ENCODE measurements at places on chromosomes 6 and 20.
A peak's percentile ranks its signal among the peaks of the same experiment; 100 is the strongest.

DNA sequence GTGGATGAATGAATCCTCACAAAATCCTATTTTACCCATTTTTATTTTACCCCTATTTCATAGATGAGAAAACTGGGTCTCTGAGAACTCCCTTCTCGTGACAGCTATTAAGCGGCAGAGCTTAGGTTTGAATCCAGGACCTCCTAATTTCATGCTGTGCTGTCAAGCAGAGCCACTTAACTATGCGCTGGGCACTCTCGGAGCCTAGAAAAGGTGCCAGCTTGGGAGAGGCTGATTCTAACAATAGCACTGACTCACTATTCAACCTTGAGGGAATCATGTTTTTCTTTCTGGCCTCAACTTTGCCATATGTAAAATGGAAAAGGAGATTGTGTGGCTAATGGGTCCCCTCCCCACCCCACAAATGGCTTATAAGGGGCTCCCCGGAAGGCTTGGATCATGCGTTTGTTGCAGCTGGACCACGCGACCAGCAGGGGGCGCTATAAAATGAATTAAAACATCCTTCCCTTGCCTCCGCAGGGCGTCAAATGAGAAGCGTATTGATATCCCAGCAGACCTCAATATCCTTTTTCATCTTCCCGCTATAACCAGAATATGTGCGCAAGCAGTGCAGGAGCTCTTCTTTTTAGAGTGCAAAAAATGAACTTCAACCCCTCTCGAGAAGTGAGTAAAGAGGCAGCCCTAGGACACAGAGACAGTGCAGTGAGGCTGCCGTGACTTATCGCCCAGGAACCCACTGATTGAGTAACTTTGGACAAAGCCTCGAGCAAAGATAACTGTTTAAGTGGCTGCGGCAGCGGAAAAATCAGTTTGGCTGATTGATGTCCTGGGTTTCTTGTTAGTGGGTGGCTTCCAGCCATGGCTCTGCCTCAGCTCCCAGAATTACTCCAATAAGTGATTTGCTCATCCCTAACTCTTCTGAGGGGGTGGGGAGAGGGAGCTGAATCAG, 12.8 kb upstream of the PDYN start:
- peak; percentile 17 for DNase-seq

- peak; percentile 50 for DNase-seq
These were observed 19.2 kb downstream of the CHMP4B start for GRCh38 chr20:33830371-33830770.

DNA sequence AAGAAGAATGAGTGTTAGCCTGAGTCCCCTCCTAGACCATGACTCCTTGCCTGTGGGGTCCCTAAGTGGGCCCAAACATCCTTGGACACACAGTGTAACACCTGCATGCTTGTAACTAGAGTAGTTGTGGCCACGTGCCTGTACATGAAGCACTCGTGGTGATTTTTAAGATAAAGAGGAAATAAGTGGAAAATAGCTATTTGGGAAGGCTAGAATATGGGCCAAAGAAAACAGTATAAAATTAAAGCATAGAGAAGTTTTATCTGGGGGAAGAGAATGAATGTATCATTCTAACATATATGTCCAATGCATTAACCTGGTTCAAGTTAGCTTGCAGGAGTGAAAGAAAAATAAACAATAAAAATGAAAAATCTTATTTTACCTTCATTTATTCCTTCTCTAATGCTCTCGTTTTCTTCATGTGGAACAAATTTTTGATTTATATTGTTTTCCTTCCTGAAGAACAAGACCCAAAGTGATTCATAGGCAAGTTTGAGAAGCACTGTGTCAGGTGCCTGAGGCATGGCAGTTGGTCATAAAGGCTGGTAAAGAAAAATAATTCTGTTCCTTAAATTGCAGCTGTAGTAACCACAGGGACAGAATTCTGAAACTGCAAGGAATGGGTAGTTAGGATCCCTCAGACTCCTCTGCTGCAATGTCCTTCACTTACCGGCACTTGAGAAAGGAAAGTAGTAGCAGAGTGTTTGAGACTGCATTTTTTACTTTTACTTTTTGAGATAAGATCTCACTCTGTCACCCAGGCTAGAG, 8.5 kb upstream of the CST3 start:
- no peak for DNase-seq

GRCh38 chr6:42315991-42316970, 98.6 kb upstream of the MRPS10 start:
- DNase-seq, result peak; percentile 69

GRCh38 chr6:129485746-129486145, 224.2 kb downstream of the ARHGAP18 start:
- no peak for DNase-seq

GRCh38 chr6:143506620-143507019, 4.9 kb downstream of the FUCA2 start:
- DNase-seq, result no peak

DNA sequence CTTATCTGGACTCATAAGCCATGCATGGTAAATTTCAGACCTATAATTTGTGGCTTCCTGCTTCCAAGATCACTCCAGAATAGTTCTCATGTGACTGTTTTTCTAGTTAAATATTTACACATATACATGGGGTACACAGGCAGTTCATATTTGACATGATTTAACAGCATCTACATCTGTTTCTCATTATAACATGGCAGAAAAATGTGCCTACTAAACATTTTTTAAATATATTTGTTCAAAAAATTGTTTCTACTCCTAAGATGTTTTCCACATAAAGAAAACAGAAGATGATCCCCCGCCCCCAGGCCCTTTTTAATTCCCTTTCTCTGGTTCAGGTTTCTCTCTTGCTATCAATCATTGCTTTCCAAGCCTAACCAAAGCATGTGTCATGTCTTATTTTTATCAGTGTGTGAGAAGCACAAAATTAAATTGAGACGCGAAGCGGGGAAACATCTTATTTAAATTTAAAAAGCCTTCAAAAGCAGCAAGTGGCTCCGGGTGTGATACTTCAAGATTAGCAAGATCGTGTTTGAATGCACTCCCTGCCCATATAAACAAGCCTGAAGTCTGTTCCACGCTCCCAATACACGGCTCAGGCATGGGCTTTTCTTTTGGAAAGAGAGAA, 37.3 kb downstream of the IPCEF1 start:
- DNase-seq, result no peak

DNA sequence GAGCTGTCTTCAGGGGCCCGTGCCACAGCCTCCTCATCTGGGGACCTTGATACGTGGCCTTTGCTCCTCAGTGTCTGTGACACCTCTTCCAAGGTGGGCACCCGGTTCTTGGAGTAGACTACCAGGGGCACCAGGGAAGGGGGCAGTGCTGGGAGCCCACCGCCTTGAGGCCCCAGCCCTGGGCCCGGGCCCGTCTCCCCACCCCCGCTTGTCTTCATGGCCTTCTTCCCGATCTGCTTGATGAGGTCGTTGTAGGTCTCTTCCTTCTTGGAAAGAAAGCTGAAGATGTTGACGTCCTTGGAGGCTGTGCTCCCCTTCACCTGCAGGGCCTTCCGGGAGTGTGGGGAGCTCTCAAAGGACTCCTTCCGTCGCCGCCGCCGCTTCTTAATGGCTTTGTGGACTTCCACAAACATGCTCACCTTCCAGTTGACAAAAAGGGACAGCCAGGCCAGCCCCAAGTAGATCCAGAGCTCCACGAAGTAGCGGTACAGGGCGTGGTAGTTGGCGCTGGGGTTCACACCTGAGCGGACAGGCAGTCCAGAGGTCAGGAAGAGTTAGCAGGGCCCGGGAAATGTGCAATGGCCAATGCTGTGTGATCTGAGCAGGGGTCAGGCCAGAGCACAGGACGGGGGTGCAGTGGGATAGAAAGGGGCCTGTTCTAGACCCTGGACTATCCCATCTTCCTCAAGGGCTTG, 37.9 kb downstream of the KCNK5 start:
- no peak for DNase-seq

GRCh38 chr20:24751551-24751950, 197.5 kb upstream of the CST7 start:
- no peak for DNase-seq

- no peak for DNase-seq
These were observed 10.6 kb upstream of the CD83 start for GRCh38 chr6:14107000-14107399.

DNA sequence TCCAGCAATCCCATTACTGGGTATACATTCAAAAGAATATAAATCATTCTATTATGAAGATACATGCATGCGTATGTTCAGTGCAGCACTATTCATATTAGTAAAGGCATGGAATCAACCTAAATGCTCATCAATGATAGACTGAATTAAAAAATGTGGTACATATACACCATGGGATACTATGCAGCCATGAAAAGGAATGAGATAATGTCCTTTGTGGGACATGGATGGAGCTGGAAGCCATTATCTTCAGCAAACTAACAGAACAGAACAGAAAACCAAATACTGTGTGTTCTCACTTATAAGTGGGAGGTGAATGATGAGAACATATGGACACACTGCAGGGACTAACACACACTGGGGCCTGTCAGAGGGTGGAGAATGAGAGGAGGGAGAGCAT, 261.6 kb downstream of the GMDS start:
- DNase-seq, result no peak

DNA sequence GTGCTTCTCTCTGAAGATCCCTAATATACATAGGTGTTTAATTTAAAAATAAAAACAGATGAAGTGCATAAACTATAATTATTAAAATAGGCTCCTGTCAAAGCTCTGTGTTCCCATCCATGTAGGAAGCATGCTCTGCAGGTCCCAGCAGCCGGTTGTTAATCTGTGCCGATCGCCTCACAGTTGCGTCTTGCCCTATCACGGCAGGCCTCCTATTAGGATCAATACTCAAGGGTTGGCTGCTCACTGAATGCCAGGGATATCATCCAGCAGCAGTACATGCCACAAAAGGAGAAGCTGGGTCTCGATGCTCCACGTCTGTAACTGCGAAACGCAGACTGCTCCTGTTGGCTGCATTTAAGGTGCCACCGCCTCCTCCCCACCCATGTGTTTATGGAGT, 369.8 kb downstream of the CDH4 start:
- no peak for DNase-seq

Data from HAP-1 (cell line).